ENCODE measurements at places on chromosomes 12 and 14.

GRCh38 chr14:51612449-51612848, 39.3 kb upstream of the FRMD6 start:
- DNase-seq, result no peak

DNA sequence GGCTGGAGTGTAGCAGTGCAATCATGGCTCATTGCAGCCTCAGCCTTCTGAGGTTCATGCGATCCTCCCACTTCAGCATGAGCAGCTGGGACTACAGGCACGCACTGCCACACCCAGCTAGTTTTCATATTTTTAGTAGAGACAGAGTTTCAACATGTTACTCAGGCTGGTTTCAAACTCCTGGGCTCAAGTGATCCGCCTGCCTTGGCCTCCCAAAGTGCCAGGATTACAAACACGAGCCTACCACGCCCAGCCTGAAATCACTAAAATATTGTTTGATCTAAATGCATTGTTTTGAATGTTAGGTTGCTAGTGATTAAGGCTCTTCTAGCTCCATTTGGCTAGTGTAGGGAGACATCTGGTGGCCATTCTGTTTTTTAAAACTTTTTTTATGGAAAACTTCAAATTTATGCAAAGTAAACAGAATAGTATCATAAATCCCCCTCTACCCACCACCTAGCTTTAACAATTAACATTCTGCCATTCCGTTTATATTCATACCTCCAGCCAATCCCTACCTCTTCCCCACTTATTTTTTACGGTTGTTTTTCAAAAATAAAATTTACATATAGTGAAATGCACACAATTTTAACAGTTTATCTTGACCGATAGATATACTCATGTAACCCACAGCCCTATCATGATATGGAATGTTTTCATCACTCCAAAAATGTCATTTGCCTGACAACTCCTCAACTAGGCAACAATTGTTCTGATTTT, 37.8 kb downstream of the MYO1H start:
- DNase-seq, result no peak

DNA sequence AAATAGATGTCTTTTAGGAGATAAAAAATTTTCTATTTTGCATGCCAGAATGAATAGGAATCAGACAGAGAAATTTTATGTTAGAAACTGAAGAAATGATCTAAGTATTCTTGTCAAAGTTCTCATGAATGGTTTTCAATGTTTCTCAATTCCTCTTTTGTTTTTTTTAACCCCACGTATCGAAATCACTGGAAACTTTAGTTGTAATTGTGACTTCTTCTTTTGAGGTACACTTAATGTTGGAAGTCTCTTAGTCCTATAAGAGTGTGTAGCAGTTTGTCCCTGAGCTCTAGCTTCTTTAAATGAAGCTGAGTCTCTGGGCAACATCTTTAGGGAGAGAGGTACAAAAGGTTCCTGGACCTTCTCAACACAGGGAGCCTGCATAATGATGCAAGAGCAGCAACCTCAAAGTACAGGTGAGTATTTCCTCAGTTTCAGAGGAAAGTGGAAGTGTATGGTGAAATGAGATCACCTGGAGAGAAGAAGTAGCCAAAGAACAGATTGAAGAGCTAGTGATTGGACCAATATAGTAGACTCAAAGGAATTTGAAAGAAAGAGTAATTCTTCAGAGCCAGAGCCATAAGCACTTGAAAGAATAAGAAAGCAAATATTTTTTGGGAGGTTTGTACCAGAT, at the start of gene CLEC6A:
Gene CLEC6A (plus strand): TSS at position 236 of the 634 bp plus-strand sequence. CDS start 150 bp downstream, at position 386.
- DNase-seq, result no peak

DNA sequence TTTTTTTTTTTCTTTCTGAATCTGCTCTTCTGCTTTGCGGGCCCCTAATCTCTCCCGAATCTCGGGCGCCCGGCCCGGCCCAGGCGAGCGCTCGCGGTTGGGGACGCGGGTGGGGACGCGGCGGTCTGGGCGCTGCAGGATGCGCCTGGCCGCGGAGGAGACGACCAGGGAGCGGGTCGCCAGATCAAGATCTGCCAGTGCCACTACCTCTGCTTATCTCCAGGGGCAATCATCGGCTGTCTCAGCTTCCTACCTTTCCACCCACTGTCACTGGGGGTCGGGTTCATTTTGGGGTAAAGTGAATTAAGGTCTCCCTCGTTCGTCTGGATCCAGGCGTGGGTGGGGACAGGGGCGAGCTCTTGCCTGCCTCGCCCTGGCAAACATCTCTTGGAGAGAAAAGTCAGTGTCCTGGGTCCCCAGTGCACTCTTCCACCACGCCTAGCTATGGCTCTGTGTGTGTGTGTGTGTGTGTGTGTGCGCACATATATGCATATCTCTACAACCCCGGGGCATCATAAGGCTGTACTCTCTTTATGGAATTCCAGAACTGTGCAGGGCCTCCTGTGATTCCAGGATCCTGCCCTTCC, 422.3 kb downstream of the VRK1 start:
- DNase-seq, result no peak

GRCh38 chr12:113683574-113683973, 211.9 kb upstream of the LHX5 start:
- DNase-seq, result no peak

DNA sequence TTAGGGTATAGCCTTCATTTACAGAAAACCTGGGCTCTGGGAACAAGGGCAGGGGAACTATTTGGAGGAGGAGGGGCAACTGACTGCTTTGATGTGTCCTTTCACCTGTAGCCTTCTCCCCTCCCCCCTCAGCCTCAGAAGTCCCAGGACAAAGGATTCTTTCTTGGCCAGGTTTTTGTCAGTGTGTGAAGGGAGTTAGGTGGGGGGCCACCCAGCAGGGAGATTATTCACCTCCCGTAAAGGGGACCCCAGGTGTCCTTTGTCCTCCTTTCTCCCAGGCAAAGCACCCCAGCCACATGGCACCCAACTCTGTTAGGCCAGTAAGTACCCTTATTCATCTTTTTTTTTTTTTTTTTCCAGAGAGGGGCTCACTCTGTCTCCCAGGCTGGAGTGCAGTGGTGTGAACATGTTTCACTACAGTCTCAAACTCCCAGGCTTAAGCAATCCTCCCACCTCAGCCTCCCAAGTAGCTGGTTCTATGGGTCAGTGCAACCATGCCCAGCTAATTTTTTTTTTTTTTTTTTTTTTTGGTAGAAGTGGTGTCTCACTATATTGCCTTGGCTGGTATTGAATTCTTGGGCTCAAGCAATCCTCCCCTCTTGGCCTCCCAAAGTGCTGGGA, 723 bp upstream of the NFE2 start:
- no peak for DNase-seq

DNA sequence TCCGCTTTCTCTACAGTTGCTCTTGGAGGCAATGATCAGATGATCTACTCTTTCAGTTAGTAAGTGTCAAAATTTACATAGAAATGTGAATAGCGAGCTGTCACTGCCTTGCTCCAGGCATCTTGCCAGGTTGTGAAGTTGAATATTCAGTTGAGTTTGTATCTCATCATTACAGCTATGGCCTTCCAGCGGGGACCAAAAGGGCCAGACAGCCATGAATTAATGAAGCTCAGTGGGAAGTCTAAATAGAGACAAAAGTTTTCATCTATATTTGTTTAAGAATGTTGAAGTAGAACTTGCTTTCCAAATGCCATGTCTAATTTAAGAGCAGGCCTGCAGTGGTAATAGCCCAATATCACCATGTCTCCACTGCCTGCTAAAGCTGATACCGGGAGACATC, 387.8 kb downstream of the FLRT2 start:
- no peak for DNase-seq

DNA sequence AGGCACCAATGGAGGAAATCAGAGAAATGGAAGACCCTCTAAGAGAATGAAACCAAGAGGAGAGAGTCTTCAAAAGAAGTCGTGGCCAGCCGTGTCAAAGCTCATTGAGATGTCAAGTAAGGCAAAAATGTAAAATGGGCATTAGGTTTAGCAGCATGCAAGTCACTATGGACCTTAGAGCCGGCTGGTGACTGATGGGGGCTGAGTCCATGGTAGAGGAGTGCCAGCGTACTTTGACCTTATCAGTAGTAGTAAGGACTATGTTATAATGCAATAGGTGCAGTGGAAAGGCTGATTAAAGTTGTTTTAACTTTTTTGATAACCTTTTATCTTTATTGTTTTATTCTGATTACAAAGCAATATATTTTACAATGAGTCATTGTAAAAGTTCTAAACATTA, 66.5 kb downstream of the ANO6 start:
- DNase-seq, result no peak

DNA sequence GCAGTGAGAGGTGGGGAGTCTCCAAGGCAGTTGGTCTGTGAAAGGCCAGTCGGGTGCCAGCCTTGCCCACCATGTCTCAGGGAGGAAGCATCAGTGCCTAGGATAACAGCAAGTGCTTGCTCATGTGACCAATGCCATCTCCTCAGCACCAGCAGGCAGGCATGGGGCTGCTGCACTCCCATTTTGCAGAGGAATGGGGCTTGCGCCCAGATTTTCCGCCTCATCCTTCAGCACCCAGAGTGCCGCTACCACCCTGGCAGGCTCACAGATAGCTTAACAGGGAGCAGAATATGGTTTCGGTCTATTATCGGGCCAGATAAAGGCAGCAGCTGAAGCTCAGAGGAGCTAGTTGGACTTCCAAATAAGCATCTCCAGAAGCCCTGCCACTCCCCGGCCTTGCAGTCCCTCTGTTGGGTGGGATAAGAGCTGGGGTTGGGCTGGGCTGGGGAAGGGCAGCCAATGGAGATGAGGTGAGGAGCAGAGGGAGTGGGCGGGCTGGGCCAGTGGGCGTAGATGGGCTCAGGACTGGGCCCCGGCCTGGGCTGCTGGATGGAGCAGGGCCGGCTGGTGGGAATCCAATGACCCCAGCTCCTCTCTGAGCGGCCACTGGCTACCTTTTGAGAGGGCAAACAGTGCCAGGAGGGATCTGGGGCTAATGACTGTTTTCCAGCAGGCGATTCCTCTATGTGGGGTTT, 8.4 kb upstream of the KRT80 start:
- no peak for DNase-seq

DNA sequence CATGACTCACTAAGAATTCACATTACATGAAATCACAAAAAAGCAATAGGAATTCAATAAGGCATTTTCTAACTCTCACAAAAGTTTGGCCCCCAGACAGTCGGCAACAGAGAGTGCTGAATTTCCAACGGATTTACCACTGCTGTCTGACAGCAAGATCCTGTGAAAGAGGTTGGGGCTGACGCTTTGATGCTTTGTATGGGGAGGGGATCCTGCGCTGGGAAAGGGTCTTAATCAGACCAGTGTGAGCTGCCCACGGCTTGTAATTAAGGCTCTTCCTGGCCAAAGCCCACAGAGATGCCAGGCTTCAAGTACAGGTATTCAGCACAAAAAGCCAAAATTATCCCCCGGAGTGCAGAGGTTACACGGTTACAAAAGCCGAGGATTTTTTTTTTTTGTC, 66.8 kb upstream of the TMCC3 start:
- DNase-seq, result no peak

DNA sequence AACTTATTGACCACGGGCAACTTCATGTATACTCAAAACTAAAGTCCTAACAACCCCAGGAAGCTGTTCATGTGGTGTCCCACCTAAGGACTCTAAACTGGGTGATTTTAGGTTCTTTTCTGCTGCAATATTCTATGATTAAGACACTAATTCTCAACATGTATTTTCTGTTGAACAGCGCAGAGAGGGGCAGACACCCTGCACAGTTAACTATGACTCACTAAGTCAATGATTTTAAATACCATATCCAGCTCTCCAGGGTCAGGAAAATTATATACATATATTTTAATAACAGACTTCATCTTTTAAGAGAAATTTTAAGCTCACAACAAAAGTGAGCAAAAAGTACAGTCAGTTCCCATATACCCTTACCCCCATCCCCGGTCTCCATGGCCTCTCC, 85.0 kb downstream of the FOXN3 start:
- DNase-seq, result no peak

DNA sequence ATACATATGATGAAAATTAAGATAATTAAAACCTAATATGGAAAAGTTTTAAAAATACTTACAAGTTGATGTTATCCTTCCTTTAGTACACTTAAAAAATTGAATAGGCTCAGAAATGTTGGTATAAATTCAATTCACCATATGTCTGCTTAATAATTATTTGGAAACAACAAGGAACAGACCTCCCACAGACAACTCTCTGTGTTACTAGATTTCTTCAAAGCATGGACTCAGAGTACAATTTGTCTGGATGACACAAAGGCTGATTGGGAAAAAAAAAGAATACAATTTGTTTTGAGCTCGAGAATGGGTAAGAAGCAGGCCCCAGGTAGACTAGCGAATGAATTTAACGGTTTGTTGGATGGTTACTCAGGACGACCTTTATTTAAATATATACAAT, 48.9 kb upstream of the BTG1 start:
- DNase-seq, result no peak

GRCh38 chr14:99363616-99364290, 91.8 kb upstream of the BCL11B start:
- DNase-seq, result no peak

DNA sequence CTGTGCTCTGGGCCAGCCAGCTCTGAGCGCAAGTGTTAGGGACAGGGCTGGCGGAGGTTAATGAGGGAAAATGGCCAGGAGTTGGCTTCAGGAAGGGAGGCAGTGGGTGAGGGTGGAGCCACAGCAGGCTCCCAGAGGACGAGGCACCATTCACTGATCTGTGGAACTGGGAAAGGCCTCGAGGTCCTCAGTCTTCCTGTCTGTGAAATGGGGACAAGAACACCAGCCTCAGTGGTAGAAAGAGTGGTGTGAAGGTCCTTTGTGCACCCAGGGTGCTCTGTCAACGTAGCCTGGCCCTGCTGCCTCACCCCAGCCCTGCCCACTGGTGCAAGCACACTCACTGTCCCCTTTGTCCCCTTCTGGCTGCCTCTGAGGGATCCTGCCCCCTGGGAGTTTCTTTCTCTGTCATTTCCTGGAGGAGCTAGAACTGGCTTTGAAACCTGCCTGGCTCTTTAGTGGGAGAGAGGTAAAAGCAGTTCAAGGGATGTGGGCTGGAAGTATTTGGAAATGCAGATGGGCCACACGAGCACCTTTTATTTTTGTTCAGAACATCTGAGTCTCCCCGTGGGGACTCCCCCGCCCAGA, 25.0 kb downstream of the SYNDIG1L start:
- DNase-seq, result no peak

DNA sequence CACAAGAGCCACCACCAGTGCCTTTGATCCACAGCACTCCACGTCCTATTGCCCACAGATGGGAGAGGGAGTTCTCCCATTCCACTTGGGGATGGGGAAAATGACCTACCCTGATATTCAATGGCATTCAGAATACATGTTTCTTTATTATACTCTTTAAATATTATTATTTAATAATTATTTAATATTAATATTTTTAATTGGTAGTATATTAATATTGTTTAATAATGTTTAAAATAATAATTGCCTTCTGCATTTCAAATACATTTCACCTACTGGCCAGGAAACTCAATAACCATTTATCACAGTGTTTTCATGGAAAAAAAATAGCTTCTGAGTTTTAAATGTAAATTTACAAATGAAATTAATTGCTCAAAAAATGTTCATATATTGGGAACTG, 127.4 kb upstream of the G2E3 start:
- DNase-seq, result no peak

DNA sequence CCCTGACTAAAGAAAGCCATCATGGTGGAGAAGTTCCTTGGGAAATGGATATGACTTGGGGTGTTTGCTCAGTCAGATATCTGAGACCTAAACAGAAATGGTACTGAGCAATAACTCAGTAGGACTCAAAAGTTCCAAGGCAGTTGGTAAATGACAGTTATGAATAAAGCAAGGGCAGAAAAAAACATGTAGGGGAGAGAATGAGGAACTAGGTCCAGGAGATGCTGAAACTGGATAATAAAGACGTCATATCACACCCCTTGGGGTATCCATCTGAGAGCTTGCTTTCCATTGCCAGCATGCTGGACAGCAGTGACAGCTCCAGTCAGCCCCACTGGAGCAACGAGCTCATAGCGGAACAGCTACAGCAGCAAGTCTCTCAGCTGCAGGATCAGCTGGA, 37.5 kb downstream of the RPGRIP1 start:
- no peak for DNase-seq
